ENCODE measurements at places on chromosomes 2 and 18.
A peak's percentile ranks its signal among the peaks of the same experiment; 100 is the strongest.

GRCh38 chr2:160651416-160652200 is 158.0 kb upstream of the RBMS1 start:
- no peak for DNase-seq

- no peak for DNase-seq
Observed at GRCh38 chr2:34388446-34388845, 789.3 kb upstream of the FAM98A start.

DNA sequence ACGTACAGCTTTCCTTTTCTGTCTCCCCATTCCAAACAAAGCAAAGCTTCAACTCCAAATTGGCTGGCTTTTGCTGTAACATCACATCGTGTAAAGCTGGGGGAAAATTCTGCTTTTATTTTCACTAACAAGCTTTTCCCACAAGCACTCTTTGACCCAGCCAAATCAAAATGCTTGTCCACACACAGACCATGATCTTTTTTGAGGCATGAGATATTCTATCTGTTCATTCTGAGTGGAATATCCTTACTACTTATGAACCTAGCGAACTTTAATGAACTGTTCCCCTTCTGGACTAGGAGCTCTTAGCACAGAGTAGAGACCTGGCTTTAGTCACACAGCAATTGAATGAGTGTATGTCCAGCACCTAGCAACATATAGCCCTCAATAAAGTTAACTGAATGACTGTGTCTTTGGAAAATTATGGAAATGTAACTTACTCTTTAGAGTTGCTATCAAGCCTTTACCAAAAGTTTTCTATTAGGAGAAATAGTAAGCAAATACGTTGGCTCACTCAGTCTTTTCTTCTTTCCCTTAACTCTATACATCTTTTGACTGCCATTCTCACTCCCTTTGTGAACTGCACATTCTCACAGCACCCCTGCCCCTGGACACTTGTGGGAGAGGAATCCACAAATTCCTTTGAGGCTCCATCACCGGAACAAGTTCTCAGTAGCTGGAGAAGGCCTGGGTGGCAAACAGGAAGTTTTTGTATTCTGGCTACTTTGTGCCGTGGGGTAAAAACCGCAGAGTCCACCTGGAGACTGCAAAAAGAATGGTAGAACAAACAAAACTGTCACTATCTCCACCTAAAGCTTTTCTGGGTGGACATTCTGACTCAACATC is 1.3 kb upstream of the UBE2E3 start:
- DNase-seq: peak; percentile 88

DNA sequence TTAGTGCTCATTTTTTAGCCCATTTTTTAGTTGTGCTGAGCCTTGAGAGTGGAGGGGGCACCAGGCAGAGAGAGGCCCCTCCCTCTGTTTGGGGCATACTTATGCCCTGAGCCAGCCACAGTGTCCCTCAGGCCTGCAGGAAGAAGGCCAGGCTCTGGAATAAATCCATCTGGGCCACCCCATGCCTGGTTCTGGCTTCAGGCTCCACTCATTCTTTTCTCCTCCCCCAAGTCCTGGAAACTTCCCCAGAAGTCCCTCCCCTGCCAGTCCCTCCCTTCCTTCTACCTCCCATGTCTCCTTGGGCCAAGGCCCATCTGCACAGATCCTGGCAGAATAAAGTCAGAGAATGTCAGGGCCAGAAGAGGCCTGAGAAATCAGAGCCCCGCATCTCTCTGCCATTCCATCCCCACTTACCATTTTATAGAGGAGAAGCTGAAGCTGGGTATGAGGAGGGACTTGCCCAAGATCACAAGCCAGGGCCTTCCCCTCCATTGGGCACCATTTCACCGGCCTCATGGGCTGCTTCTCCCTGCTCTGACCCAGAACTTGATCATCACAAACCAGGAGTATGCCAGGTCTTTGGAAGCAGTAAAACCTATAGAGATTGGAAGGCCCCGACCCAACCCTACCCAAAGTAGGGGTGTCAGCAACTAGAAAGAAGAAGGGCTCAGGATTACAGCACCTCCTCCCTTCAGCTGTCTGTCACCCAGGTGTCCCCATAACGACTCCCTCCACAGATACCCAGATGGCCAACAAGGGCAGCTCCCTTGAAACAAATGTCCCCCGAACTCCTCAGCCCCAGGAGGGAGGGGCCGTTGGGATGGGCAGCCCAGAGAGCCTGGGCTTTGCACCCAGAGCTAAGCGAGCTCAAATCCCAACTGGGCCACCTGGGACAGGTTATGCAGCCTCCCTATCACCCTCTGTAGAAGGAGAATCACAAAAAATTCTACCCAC is 108.4 kb downstream of the POLR1A start:
- DNase-seq: peak; percentile 85

GRCh38 chr2:68039317-68039716 is 23.5 kb downstream of the C1D start:
- DNase-seq: no peak

DNA sequence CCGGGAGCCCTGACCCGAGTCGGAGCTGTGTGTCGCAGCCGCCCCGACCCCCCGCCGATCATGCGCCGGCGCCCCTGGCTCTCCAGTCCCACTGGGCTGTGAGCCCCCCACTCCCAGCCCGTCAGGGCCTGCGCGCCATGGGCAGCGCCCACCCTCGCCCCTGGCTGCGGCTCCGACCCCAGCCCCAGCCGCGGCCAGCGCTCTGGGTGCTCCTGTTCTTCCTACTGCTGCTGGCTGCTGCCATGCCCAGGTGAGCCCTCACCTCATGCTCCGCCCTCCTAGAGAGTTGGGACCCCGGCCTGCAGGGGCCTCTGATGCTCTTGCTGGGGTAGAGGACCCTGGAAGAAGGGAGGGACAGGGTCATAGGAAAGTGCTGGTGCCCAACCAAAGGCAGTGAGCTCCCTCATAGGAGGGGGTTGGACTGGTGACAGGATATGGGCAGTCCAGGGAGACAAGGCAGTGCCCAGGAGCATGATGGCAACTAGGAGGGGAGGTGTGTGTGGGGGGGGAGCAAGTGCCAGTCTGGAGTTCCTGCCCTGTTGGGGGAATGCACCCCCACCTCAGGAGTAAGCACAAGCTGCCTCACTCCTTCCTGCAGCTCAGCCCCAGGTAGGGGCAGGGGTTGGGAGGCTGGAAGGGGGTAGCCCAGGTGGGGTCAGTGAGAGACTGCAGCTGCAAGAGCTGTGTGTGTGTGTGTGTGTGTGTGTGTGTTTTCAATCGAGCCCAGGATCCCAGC is 375 bp downstream of the WNT10A start:
- no peak for DNase-seq

- DNase-seq: no peak
Observed at GRCh38 chr18:44678725-44679055, 2.0 kb upstream of the SETBP1 start.

- DNase-seq: no peak
Observed at GRCh38 chr2:132256251-132256902, 94.6 kb upstream of the ANKRD30BL start.

GRCh38 chr2:17171446-17172049 is 346.7 kb downstream of the RAD51AP2 start:
- peak; percentile 42 for DNase-seq

DNA sequence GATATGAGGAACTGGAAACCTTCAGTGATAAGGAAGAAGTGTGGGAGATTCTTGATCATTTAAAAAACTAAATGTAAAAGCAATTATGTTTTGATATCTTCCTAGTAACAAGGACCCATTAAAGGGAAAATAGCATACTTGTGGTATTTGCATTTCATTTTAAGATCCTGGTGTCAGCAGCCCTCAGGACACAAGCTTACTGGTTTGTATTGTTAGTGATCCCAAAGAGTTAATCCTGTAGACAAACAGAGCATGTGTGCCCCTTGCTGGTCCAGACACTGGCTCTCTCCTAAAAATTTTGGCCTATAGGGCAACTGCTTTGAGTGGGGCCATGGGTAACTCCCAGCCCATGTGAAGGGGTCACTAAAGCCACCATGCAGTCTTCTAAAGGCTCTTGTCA is 101.1 kb upstream of the TFCP2L1 start:
- DNase-seq: no peak

GRCh38 chr18:52348209-52348608 is 8.2 kb downstream of the DCC start:
- DNase-seq: peak; percentile 39

DNA sequence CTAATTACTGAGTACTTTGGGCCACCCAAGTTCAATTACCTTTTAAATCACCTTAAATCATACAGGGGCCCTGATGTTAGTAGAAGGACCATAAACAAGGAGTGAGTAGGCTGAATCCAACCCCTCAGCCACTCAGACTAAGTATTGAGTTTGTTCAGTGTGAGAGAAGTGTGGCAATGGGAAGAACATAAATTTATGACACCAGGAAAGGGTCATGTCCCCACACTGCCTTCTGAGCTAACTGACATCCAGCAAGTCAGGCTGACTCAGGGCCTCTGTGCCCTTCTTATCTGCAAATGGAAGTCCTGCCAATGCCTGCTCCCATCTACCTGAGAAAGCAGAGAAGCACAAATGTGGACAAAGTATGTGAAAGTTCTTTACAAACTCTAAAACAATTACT is 12.9 kb downstream of the PLEKHM3 start:
- DNase-seq: no peak

- peak; percentile 57 for DNase-seq
Observed at GRCh38 chr2:219041252-219041651, at the start of gene CFAP65. TSS of gene CFAP65 (minus strand) at chr2:219041516. CDS start at chr2:219039048, 2,468 bp downstream.

DNA sequence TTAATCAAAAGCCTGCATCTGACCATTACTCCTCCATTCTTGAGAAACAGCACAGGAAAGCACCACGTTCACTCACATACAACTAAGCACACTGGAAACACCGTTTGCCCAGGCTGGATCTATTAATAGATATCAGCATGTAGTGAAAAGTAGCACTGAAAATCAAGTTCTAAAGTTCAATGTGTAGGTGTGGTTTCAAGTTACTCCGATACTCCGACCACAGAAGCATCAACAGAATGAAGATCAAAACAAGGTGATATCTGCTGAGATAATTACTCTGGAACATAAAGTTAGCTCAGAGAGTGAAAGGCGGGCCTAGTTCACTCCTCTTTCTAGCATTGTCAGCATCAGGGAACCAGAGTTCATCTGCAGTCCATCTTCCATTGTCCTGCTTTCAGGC is 1367.4 kb upstream of the ACVR2A start:
- no peak for DNase-seq

GRCh38 chr2:9753665-9754531 is 89.4 kb upstream of the TAF1B start:
- DNase-seq: no peak

GRCh38 chr18:49795612-49796552 is 17.5 kb downstream of the ACAA2 start:
- DNase-seq: peak; percentile 17

DNA sequence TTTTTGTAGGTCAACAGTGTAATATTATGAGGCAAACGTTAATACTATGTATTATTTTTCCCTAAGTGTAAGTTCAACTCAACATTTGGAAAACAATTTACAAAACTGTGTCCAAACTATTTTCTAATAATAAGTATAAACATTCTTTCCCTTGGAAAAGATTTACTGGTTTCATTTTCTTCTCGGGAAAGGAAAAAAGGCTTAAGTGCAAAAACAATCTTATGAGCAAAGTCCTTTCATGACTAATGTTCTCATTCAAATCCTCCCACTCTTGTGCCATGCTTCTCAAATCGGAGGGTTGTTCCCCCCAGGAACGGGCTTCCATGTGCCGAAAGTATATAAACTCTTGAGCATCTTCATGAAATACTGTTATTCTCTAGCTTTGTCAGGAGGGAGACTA is 19.8 kb upstream of the L3MBTL4 start:
- DNase-seq: no peak

- no peak for DNase-seq
Observed at GRCh38 chr2:648476-649424, 28.5 kb downstream of the TMEM18 start.

DNA sequence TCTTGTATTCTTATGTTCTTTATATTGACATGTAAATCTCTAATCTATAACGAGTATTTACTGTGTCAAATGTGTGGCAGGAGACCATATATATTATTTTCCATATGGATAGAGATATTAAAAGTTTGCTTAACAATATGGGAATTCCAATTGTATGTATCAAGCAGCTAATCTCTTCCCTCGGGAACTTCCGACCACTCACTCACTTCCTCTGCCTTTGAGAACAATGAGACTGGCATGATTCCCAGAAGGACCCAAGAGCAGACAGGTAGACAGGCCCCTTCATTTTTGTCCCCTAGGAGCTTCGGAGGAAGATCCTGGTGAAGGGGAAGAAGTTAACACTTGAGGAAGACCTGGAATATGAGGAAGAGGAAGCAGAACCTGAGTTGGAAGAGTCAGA is 24.1 kb downstream of the PLCD4 start:
- peak; percentile 62 for DNase-seq

DNA sequence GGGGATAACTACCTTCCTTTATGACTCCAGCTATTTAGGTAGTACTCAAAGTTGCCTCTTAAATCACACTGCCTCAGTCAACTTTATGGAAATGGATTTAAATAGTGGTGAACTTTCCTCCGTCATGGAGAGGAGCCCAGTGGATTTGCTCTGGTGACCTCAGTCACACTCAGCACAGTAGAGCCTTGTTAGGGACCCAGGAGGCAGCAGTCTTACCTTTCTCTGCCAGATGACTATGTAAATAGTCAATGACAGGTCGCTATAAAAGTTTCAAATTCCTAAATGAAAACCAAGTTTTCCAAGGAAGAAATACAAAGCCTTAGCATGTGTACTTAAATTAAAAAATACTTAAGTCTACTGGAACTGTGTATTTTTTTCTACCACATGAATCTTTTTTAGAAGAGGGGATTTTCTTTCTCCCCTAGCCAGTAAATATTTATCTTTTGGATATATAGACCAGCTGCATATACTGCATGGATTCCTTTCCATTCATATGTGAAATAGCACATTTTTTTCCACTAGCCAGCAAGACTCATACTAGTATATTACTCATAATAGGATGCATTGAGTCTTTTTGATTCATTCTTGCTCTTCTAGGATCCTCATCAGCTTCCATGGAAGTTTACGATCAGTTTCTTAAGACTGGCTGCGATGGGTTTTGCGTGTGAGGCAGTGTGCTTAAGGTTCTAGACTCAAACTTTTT is 147.1 kb downstream of the FMNL2 start:
- no peak for DNase-seq

GRCh38 chr2:195181059-195181705 is 475.8 kb upstream of the SLC39A10 start:
- peak; percentile 62 for DNase-seq
